ENCODE measurements at places on chromosomes 11 and 22.

DNA sequence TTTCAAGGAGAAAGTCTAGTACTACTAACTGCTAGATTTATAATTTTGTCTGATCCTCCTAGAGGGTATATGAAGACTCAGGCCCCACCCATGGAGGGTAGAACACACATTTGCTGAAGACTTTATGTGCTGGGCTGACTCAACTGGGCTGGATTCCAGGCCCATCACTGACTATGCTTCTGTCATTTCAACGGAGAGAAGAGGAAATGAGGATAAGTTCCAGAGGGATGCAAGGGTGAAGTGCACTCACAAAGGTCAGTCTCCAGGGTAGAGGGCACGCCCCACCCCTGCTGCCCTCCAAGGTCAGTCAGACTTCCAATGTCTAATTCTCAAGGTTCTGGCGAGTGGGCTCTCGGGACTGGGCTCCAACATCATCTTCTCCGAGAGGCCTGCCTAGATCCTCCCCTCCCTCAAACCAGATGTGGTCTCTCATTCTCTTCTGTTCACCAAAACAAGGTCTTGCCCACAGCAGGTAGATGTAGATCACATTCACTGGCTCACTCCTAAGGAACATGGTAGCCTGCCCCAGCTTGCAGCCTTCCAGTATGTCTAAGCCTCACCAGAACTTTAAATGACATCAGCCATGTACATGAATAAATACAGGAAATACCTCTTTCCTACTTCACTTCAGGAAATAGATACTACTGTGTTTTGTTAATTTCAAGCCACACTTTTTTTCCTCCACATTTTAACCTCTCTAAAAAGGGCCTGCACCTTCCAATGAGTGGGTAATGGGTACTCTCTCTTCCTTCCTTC, 7.3 kb upstream of the C11orf86 start:
- no peak for DNase-seq

GRCh38 chr11:27452147-27452546, 20.4 kb downstream of the LGR4 start:
- DNase-seq, result no peak

GRCh38 chr11:19829109-19829837, 116.6 kb downstream of the NAV2 start:
- no peak for DNase-seq

GRCh38 chr11:35265755-35266454, 126.9 kb downstream of the CD44 start:
- no peak for DNase-seq

DNA sequence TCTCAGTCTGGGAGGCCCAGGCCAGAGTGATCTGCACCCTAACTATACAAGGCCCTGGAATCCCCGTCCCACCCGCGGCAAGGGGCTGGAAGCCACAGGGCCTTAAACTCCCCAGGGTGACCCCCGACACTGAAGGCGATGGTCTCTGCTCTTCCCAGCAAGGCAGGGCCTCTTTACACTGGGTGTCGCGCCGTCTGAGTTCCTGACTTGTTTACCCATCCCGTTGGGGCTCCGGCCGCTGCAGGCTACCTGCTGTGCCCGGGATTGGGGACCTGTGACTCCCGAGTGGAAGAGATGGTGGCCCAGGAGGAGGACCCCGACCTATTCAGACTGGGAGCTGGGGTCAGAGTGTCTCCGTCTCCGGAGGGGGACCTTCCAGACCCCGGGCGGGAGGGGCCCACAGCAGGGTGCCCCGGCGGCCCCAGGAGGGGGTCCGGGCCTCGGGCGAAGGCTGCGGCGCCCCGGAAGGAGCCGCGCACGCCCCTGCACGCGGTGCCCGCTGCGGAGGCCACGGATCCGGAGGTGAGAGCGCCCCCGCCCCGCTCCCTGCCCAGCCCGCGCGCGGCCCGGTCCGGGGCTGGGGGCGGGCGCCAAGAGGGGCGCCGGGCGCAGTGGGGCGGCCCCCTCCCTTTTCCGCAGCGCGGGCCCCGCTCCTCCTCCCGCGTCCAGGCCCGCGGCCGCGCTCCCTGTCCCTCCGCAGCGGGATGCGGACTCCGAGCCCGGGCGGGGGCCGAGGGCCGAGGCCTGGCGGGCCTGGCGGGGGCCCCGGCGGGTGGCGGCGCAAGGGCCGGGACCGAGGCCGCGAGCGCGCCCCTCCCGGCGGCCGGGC, 560 bp upstream of the MPPED1 start:
- no peak for DNase-seq

DNA sequence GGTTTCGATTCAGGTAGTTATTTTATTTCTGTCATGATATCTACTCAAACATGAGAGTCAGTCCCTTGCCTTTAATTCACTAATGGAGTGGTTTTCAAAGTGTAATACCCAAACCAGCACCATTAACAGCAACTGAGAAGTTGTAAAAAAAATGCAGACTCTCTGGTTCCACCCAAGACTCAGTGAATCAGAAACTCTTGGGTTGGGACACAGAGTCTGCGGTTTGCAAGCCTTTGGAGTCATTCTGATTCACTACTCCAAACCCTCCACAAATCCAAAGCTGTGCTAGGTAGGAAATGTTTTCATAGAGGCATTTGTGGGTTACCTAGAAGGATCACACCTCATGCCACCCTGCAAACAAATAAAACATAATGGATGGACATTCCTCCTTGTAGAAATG, 340.1 kb downstream of the NTM start:
- DNase-seq, result no peak

DNA sequence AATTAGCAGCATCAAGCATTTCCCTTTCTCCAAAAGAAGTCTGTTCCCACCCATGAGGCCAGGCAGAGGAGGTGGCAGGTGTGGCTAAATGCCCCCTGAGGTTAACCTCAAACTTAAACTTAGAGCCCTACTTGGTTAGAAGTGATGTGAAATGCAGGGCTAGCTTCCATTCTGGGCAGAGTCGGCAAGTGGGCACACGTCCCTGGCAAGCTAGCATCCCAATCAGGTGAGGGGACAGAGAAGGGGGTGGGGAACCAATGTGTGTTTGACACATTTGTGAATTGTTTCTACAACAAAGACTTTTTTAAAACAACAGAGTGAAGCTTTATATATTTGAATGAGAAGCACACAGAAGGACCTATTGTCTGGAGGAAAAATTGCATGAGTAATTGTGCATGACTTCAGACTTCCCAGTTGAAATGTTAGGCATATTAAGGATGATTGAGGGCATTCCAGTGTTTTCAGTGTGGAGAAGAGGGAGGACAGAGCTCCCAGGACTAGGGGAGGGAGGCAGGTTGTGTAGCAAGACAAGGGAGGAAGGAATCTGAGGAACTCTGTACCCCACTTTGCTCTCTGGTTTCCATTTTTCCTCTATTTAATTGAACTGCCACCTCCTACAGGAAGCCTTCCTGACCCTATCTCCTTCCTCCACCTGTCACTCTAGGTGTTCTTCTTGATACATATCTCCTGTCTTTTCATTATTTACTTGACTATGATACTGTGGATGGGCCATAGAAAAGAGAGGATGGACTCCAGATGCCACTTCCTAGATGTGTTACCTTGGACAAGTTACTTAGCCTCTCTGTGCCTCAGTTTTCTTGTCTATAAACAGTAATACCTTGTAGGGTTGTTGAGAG, 83.3 kb upstream of the PICALM start:
- DNase-seq, result no peak

DNA sequence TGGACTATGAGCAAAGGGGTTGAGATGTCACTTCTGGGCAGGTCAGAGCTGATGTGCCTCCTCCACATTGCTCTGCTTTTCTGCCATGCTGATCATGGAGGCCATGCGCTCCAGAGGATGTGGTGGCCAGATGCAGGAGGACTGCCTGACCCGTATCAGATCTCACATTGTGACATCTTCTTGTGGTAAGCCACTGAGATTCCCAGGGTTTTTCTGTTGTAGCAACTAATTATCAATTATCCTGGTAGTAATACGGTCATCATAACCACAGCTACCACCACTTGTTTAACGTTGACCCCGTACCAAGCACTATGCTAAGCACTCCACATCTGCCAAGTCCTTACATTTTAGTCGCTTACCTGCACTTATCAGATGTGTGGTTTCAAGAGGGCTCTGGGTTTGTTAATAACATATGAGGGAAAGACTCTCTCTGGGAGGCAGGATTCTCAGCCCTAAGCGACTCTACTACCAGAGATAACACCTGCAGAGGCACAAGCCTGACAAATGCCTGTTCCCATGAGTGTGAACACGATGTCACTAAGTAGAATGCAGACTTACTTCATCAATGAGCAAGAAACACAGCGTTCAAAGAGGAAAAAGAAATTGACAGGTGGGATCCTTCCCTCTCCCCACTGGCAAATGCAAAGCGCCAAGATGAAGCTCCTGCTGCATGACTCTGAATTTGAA, 63.6 kb upstream of the TIMP3 start:
- no peak for DNase-seq

DNA sequence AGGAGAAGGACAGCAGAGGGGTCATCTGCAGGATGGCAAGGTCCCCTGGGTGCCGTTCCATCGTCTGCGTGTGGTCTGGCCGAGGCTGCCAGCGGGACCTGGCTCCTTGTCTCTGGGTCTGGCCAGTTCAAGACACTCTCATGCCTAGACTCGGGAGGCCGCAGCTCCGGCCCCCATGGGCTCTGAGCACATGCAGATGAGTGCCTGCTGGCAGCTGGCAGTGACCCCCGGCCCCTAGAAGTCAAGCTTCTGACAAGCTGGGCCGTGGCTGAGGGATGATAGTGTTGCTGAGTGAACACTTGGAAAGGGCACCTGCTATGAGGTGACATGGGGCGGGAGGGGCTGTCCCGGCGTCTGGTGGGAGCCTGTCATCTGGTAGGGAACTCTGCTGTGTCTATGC, 1180.6 kb downstream of the BRD1 start:
- no peak for DNase-seq

GRCh38 chr11:115321605-115322289, 182.5 kb downstream of the CADM1 start:
- no peak for DNase-seq

DNA sequence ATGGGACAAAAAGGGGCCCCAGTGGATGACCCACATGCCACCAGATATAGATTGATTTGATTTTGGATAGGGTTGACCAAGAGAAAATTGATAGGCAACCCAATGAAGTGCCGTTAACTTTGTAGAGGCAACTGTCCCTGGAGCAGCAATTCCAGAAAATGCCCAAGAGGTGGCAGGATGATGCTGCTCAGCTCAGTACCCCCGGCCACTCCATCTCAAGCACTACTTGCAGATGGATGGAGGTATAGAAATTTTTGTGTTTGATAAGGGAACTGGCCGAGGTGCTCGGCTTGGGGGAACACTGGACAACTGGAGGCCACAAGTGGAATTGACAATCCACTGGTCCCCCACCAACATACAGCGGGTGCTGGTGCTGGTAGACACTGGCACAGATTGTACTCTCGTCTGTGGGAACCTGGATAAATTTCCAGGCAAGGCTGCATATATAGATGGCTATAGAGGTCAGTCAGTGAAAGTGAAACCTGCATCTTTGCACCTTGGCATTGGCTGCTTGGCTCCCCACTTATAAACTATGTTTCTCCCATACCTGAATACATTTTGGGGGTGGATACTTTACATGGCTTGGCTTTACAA, 86.3 kb downstream of the CCDC83 start:
- DNase-seq, result peak; percentile 21

DNA sequence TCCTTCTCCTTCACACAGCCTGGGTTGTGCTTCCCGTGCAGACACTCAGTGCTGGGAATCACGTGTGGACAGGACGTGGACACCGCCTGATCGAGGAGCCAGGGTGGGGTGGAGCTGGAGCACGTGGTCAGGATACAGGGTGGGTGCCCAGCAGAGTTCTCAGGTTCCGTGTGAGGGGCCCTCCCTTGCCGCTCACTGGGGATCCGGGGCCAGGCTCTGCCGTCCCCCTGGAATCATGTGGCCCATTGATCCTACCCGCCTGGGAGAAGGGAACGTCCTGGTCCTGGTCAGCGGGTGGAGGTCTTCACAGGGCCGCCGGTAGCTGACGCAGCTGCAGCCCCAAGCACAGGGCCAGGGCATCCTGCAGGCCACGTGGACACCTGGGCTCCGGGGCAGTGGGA, 397.7 kb downstream of the TBC1D22A start:
- DNase-seq, result no peak

DNA sequence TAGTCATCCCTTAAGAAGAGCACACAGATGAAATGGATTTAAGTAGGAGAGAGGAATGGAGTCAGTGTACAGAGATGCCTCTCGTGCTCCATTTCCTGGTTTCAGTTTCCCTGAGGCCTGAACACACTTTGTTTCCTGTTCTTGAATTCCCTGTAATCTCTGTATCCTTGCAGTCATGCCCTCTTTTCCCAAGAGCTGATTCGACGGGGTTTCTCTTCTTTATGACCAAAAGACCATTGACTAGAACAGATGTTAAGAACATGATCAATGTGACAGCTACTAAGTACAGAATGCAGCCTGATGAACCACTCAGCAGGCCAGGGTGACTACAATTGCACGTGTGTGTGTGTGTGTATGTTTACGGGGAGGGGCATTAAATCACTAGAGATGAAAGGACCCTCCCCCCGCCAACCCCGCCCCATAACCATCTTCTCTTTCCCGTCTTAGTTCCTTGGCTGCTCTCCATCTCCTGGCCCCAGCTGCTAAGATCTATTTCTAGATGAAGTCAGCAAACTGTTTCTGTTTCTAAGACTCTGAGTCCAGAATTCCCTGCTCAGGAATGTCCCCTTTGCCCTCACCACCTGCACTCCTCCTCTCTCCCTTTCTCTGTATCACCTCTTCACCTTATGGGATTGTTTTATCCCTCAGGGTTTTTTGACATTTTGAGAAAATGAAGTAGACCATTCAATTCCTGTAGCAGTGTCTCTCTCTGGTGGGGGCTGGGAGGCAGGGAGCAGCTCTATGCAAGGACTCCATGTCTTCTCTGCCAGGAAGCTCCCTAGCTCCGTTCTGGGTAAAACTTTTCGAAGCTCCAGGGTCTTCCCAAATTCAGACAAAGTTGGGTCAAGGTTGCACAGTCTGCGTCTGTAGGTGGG, 26.0 kb downstream of the SLC22A6 start:
- DNase-seq, result no peak

- DNase-seq, result peak; percentile 22
These were observed 6.2 kb upstream of the FBLN1 start for GRCh38 chr22:45496451-45496941.

DNA sequence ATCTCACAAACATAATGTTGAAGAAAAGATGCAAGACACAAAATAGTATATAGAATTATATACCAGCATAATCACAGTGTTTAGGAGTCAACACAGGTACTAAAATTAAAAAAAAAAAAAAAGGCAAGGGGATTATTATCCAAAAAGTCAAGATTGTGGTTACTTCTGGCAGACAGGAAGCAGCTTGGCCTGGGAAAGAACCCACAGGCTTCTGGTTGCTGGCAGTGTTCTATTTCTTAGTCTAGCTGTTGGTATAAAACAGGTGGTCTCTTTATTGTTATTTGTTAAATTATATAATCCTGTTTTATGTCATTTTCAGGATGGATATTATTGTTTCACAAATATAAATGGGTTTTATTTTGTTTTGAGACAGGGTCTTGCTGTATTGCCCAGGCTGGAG, 54.0 kb downstream of the C11orf58 start:
- no peak for DNase-seq

- DNase-seq, result peak; percentile 51
These were observed 101.2 kb downstream of the BCR start for GRCh38 chr22:23281406-23282088.
